ENCODE measurements at places on chromosomes 16 and 17.

GRCh38 chr17:9434642-9435057, 141.0 kb downstream of the STX8 start:
- DNase-seq: no peak

GRCh38 chr17:66677201-66677981, 157.5 kb upstream of the CACNG5 start:
- DNase-seq: peak; percentile 33

GRCh38 chr17:21463779-21464407, 87.7 kb downstream of the KCNJ12 start:
- no peak for DNase-seq

DNA sequence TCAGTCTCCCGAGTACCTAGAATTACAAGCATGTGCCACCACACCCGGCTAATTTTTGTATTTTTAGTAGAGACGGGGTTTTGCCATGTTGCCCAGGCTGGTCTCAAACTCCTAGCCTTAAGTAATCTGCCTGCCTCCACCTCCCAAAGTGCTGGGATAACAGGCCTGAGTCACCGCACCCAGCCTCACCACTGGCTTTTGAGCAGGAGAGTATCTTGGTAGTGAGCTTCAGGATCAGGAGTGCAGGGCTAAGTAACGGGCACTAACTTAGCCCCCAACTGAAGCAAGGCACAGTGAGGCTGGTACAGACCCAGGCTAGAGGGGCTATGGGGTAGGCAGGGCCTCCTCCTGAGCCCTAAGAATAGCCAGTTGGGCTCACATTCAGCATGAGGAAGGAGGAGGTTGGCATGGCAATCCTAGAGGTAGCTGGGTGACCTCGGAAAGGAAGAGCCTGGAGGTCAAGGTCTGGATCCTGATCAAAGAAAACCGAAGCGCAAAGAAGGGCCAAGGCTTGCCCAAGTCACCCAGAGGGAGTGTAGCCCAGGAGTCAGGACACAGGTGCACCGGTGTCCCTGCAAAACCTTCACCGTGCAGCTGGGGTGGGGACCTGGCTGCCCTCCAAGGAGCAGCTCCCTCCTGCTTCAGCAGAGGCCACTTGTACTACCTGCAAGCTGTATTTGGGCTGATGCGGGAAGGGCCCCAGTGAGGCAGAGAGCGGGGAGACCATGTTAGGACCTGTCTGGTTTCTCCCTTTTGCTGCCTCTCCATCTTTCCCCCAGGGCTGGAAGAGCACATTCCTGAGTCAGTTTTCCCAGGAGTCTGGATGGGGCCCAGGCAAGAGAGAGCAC, 1.3 kb upstream of the ADGRG5 start:
- peak; percentile 1 for DNase-seq

- no peak for DNase-seq
These were observed at the start of gene RPH3AL for GRCh38 chr17:352421-353212. RPH3AL (minus strand) TSS chr17:352807; CDS start chr17:327543, 25,264 bp downstream.

GRCh38 chr17:72152387-72152929, 31.6 kb downstream of the SOX9 start:
- no peak for DNase-seq

GRCh38 chr17:82283208-82283749, 9.8 kb upstream of the CSNK1D start:
- DNase-seq: peak; percentile 66

- no peak for DNase-seq
These were observed 152.7 kb downstream of the RAB11FIP4 start for GRCh38 chr17:31544186-31544585.

DNA sequence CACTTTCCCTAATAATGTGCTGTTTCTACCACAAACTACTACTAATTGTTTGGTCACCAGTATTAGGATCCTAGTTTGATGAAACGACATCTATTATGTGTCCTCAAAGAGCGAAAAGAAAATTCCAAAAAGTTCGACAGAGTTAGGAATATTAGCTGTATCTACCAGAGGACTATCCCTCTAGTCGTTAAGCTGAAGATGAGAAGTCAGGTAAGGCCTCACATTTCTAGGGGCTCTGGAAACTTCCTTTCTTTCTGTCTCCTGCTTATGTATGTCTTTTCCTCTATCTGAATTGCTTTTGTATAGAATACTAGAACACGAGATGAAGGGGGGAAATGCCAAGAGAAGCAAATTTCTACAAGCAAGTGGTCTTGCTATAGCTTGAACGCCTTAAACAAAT, 1.6 kb downstream of the GLG1 start:
- no peak for DNase-seq

DNA sequence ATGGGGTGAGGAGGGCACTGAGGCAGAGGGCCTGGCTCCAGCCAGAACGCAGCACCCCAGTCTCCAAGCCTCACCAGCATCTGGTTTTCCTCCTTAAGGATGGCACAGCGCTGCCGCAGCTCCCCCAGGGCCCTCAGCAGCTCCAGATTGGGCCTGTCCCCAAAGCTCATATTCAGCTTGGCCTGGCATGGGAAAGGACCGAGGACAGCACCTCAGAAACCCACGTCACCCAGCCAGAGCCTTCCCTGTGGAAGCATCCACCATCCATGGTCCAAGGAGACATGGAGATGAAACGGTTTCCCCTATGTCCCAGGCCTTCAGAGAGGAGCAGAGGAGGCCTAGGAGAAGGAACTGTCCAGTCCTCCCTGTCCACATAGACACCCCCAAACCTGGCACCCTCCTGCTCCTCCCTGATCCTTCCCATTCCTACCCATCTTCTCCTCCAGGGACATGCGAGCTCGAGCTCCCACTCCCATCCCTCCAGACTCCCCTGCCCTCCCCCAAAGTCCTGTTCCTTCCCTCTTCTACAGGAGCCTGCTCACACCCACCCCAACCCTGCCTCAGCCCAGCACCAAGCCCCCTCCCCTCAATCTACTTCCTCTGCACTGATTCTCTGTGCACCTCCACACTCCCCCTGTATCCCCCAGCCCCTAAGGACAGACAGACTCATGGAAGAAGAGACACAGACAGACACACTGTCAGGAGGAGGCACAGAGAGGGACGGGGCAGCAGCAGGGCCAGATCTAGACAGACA, 1.8 kb downstream of the TSPOAP1 start:
- DNase-seq: no peak

DNA sequence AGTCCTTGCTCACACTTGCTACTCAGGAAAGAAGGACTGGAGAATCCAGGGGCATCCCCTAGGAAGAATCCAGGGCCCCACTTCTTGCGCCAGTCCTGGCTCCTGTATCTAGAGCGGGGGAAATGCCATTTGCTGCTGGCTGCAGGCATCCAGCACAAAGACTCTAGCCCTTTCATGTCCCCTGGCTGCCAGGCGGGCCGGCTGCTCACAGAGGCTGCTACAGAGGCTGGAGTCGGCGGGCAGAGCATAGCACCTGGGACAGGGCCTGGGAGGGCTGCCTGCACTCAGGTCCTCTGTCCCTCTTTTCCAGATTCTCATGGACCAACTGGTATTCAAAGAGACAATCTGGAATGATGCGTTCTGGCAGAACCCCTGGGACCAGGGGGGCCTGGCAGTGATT, 13.8 kb downstream of the SMIM5 start:
- DNase-seq: no peak

DNA sequence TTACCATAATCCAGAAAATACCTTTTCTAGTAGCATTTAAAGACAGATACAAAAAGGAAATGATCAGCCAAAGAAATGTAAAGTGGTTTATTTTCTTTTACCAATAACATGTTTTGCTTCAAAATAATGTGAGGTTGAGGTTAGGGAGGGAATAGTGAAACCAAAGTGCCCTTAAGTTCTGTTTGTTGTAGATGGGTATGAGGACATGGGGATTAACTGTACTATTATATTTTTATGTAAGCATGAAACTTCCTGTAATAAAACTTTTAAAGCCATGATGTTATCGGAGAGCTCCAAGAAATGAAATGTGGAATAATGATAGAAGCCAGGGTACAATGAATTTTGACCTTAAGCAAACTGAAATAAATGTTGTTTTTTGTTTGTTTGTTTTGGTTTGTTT, 9.9 kb downstream of the C16orf46 start:
- no peak for DNase-seq

- no peak for DNase-seq
These were observed 89.5 kb upstream of the METRNL start for GRCh38 chr17:82989881-82990280.

GRCh38 chr16:67236563-67237395, 9.8 kb downstream of the TMEM208 start:
- DNase-seq: peak; percentile 80

DNA sequence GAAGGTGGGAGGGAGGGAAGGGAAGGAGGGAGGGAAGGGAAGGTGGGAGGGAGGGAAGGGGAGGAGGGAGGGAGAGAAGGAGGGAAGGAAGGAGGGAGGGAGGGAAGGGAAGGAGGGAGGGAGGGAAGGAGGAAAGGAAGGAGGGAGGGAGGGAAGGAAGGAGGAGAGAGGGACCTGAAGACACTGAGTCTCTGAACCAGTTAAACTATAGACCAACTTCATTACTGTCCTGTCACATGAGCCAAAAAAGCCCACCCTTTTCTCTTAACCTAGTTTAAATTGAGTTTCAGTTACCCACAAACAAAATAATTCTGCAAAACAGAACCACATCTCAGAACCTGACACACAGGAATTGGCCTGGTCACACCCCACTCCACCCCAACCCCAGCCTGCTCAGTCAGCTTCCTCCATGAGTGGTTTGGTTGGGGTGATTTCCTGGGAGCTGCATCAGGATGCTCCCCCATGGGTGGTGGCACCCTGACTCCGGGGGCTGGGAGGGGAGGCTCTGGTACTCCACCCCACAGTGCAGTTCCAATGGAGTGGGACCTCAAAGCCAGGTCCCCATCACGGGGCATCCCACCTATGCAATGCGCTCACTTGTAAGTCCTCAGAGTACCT, 4.7 kb upstream of the PRR29 start:
- no peak for DNase-seq

DNA sequence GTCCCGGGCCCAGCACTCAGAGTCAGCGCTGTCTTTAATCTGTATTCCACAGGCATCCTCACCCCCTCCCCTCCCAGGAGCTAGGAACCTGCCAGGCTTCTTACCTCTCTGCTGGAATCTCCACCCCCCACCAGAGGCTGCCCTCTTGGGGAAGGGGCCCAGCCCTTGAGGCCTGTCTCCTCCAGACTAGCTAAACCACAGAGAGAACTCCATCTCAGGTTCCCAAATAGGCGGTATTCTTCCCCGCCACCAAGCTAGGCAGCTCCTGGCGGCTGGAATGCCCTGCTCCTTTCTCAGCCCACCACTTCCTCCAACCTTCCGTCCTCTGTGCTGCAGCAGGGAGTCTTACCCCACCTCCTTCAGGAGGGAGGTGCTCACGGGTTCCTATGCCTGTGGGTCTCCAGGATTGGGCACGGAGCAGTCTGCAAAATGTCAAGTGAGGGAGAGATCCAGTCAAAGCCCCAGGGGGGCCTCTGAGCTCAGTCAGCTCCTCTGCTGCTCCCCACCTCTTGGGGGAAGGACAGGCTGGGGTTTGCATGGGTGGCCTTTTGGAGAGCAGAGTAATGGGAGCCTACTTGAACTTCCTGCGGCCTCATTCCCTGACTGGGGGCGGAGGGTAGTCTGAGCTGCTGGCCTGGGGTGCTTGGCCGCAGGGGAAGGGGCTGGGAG, 55.7 kb downstream of the SREBF1 start:
- no peak for DNase-seq

DNA sequence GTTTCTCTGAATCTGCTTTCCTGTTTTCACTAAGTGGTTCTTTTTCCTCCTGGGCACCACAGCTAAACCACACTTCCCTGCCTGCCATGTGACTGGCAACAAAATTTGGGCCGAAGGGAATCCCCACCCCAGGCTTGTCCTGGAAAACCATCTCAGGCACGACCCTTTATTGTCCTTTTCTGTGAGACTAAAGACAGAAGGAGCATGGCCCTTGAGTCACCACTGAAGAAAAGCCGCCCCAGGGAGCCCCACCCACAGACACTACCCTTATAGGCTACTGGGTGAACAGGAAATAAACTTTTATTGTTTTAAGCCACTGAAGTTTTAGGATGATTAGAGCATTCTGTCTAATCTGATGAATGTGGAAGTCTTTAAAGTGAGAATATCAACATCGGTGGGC, 88.6 kb upstream of the BRD7 start:
- DNase-seq: no peak

DNA sequence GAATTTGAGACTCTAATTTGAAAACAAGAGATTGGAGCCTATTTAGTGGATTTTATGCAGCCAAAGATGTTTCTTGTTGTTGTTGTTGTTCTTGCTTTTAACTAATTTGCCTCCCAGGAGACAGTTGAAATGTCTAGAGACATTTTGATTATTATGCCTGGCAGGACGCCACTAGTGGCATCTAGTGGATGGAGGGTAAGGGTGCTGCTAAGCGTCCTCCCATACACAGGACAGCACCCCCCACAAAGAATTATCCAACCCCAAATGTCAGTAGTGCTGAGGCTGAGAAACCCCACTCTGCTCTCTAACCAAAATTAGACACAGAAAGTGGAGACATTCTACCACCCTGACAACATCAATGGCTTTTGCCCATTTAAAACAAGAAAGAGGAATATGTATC, 15.4 kb upstream of the HSBP1 start:
- no peak for DNase-seq

- no peak for DNase-seq
These were observed 47.2 kb downstream of the DNAH9 start for GRCh38 chr17:11645426-11645825.

DNA sequence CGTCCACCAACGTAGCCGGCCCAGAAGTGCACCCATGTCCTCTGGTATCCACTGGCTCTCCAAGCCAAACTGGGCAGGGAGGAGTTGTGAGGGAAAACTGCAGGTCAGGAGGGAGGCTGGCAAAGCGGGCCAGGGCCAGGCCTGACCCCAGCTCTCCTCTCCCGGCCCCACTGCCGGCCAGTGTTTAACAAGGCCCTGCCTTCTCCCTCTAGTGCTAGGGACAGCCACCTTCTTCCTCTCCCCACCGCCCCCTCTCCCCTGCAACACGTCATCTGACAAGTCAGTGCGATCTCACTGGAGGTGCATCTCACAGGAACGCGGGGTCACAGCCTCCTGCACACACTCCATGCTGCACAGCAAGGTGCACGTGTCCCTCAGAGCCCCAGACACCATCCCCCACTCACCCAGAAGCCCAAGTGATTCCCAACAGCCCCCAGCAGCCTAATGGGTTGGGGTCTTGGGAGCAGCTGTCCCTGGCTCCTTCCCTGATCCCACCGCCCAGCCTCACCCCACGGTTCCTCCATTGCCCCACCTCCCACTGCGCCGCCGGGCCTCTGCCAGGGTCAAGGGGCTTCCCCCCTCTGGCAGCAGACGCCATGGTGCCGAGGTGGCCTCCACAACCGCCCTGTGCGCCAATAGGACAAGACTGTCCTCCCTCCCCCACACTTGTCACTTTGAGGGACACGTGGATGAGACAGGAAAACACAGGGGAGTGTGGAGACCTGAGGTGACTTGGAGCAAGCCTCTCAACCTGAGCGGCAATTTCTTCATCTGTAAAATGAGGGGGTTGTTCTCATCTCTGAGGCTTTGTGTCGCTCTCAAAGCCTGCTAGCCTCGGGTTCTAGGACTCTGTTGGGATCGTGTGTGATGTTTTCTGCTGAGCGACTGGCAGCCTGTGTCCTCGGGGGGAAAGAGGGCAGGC, 1.1 kb upstream of the ACE start:
- no peak for DNase-seq

All from stimulated activated CD4-positive, alpha-beta T cell treated with anti-CD3 and anti-CD28 coated beads, Interleukin-4, amount 100 ng/mL, for 24 hours (primary cell).